ENCODE measurements at places on chromosomes 1 and 21.
A peak's percentile ranks its signal among the peaks of the same experiment; 100 is the strongest.

DNA sequence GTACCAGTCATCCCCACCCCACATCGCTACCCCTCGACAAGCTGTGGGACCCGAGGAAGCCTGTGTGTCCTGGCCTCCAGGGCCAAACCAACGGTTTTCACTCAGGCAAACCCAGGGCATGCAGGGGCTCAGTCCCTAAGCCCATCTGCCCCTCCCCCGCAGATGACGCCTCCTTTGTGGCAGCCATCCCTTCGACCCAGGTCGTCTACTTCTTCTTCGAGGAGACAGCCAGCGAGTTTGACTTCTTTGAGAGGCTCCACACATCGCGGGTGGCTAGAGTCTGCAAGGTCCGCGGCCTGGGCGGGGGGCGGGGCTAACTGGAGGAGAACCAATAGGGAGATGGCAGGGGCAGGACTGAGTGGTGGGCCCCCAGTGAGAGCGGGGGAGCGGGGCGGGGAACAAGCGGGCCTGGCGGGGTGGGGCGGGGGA, 7.4 kb downstream of the SEMA4A start:
- peak; percentile 77 for DNase-seq

DNA sequence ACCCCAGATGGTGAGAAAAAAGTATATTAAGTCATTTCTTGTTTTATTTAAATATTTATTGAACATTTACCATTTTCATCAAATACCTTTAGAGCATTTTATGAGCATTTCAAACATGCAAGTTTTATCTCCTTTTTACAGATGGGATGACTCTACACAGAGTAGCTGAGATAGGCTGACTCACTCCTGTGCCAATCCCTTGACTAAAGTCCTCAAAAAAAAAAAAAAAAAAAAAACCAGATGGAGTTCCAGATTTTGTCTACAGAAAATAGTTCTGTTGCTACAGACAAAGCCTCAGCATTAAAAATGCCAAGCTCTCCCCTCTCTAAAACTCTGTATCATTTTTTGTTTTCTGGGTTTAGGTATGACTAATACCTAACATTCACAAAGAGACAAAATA, 303.0 kb upstream of the PLD5 start:
- DNase-seq: no peak

DNA sequence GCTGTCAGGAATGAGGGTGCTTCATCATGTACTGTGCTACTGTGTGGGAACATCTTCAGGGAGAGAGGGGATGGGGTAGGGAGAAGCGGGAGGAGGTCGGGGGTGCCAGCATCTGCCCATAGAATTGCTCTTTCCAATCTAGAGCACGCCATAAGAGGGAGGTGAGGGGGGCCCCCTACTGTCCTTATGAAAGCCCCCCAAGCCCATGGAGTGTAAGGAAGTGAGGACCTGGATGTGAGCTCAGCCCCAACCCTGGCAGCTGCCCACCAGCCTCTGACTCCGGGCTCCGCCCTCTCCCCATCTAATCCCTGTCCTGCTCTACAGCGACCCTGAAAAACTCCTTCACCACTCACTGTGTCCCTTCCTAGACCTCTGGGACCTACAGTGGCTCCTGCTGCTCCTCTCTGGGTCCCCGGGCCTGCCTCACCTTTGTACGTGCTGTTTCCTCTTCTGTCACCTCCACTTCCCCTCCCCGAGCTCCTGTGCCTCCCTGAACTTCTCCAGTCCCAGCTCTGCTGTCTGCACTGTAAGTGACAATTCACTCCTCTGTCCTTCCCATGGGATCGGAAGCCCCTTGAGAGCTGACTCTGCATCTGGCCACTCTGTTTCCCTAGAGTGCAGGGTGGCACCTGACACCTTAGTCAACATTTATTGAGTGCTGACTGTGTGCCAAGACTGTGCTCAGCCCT, 269.4 kb downstream of the PTPRU start:
- DNase-seq: no peak

- no peak for DNase-seq
Measured at GRCh38 chr1:7151978-7152377, 366.7 kb downstream of the CAMTA1 start.

- DNase-seq: no peak
Measured at GRCh38 chr1:193408782-193409293, 222.4 kb upstream of the B3GALT2 start.

DNA sequence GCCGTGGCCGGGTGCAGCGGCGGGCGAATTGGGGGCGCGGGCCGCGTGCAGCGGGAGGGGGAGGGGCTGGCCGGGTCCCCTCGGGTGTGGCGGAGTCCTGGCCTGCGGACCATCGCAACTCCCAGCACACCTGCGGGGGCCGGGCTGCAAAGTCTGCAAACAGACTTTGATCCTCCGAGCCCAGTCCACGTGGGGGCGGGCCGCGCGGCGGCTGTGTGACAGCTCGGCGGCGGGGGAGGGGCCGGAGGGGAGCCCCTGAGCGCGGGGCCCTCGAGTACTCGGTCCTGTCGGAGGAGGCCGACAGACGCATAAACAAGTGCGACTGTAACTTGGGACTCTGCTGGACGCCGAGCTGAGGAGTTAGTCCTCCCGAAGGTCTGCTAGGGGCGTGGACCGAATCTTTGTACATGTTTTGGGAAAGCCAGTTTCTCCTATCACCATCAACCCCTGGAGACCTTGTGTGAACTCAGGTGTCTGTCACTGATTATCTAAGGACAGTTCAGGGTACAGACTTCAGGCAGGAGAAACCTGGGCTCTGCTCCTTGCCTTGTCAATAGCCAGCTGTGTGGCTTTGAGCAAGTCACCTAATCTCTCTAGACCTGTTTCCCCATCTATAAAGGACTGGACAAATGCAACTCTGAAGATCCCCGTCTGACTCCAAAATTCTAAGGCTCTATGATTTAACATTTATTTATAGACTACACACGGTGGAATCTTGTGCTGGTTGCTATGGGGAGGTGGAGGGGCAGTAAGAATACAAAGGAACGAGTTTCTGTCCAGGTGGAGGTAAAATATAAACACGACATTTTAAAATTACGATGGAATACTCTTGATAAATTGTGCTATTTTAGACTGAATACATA, 710 bp upstream of the SLC30A1 start:
- DNase-seq: no peak

- no peak for DNase-seq
Measured at GRCh38 chr1:233665575-233666270, 51.8 kb downstream of the KCNK1 start.

DNA sequence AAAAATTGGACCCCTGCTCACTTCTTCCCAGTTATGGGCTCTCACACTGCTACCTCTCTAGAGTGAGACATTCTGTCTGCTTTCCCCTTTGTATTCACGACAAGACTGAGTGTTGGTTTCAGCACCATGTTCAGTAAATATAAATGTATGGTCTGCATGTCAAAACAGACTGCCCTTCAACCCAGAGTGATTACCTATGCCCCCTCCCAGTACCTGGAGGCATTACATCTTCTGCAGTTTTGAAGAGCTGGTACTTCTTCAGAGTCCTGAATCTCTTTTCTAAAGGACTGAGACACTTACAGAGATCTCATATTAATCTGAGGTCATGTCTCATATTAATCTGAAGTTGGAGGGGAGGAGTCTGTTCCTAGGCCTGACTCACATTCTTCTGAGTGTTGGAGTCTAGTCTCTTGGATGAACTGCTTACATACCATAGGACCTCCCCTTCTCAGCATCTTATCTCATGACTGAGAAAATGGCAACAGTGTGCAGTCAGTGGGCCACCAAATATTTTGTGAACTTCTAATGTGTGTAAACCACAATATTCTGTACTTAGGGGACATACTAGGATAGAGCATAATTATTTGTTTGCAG, 80.3 kb downstream of the RGL1 start:
- no peak for DNase-seq

DNA sequence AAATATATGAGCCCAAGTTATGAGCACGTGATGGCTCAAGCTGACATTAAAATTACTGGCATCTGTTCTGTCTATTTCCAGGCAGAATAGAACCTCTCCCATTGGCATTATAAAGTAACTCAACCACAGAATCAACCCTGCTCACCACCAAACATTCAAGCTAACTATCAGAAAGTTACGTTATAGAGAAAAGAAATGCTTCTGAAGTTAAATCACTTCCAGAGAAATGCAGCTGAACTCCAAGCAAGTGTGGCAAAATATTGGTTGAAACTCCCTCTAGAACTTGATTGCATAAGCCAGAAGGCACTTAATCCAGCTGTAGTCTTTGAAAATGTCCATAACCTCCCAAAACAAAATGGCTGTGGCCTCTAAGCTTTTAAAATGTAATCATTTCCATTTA, 36.2 kb upstream of the UBE2U start:
- DNase-seq: no peak

DNA sequence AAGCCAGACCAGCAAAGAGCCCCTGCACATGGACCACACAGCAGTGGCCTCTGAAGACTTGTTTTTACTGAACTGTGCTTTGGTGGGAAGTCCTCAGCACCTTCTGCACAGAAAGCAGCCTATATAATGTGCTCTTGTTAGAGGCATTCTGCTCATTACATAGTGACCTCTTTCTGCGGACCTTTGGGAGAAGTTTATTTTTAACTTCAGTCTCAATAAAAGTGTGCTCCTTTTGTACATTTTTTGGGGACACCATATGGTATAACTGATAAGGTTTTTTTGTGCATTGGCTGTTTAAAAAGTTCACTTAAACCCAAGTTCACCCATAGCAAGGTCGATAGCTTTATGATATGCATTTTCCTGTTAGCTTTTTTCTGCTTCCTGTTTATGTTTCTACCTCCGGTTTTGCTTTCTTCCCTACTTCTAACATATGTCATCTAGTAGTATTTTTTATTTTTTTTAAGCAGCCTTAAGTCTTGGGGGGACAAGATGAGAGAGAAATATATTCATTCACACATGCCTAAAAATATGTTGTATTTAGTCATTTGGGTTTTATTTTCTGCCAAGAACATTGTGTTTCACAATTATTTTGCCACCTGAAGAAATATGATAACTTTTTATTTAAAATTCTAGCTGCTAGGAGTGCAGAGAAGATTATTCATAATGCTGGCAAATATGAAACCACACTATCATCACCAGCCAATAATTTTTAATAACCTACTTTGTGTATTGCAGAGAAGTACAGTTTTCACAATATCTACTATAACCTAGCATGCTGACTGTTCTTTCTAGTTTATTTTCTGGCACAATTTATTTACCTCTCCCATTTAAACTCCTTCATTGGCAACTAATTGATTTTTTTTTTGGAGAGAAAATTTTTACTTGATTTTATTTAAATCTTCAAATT, 22.9 kb upstream of the SLC19A2 start:
- DNase-seq: no peak

DNA sequence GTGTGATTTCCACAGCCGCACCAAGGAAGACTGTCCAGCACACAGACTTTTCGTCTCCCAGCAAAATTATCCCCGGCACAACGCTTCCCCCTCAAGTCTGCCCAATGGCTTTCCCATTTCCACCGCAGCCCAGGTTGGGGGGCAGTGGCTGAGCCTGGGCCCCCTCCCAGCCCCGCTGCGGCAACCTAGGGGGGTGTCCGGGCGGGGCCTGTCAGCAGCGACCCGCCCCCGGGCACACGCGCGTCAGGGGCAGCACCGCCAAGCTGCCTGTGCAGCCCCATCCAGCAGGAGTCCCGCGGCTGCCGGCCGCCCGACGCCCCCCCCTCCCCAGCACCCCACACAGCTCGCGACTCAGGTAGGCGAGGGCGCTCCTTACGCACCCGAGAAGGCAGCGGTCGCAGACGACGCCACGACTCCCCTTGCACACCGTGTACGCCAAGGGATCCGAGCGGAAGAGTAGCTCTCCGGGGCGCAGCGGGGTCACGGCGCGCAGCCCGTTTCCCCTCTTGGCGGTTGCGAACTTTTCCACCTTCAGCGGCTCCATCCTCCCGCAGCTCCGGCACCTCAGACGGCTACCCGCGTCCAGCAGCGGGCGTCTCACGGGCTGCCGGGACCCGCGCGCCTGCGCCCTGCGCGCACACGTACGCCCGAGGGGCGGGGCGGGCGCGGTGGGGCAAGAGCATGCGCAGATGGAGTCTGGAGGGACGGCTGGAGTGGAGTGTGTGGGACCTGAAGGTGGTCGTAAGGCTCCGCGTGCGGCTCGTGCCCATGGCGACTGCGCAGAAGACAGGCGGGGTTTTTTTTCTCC, at the start of gene SMYD3:
SMYD3 (minus strand) TSS at position 606 of the 808 bp plus-strand sequence.
- DNase-seq: peak; percentile 45

GRCh38 chr21:44590311-44590721, 2.0 kb downstream of the KRTAP10-6 start:
- no peak for DNase-seq

DNA sequence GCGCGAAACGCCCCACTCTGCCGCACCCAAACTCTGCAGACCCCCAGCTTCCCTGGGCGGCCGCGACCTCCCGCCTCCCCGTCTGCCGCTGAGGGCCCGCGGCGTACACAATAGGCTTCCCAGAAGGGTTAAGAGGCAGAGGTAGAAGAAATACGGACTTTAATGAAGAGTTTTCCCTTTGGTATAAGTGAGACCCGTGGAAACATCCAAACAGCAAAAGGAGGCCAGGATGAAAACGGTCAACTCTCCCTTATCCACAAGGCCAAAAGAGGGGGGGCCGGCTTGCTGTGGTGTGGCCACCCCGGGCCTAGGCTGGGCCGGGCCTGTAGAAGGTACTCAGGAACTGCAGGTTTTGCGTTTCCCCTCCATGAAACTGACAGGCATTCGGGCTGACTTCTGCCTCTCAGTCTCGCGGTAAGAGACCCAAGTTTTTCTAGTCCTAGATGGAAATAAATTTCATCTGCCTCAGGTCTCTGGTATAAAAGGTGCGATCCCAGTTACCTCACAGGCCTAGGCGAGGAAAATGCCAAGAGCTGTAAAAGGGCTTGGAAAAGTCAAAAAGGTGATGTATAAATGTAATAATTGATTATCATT, 671 bp upstream of the PYGO2 start:
- DNase-seq: no peak

- DNase-seq: no peak
Measured at GRCh38 chr1:114033216-114033706, 54.0 kb downstream of the OLFML3 start.

- DNase-seq: no peak
Measured at GRCh38 chr21:34827445-34828235, 158.8 kb downstream of the CLIC6 start.

Data from stimulated activated CD4-positive, alpha-beta T cell treated with anti-CD3 and anti-CD28 coated beads, Interleukin-12 subunit alpha, Interleukin-12 subunit beta, amount 100 ng/mL, for 24 hours (primary cell).